ENCODE measurements at places on chromosomes 12 and 14. TPM values are rescaled to one million over a fixed set of nuclear protein-coding genes. Genes with fewer than 3 reads are reported as not detected.

The TAS2R13 gene
- 1.1 TPM for total RNA-seq

- no peak overlapping the region for H3K27ac ChIP-seq
- no peaks in the 10 kb centered on the region for H3K27me3 ChIP-seq
- no peaks in the 10 kb centered on the region for H3K4me1 ChIP-seq
- H3K36me3 ChIP-seq: peaks cover 47% of the 10 kb centered on the region
- no peak overlapping the region for H3K4me3 ChIP-seq
Measured at GRCh38 chr14:50452296-50452695, 55.6 kb upstream of the CDKL1 start.

GRCh38 chr12:32265951-32266350 lies 133.4 kb upstream of the FGD4 start:
- H3K36me3 ChIP-seq: no peaks in the 10 kb centered on the region
- peaks cover 8% of the 10 kb centered on the region for H3K4me1 ChIP-seq
- H3K27ac ChIP-seq: no peak overlapping the region

- no peaks in the 10 kb centered on the region for H3K36me3 ChIP-seq
- H3K4me3 ChIP-seq: no peak overlapping the region
- H3K27ac ChIP-seq: no peak overlapping the region
- peaks cover 9% of the 10 kb centered on the region for H3K27me3 ChIP-seq
- no peaks in the 10 kb centered on the region for H3K4me1 ChIP-seq
Measured at GRCh38 chr14:101620821-101621785, 59.8 kb downstream of the DIO3 start.

GRCh38 chr14:68305738-68306137 lies 486.2 kb downstream of the RAD51B start:
- peaks cover 3% of the 10 kb centered on the region for H3K36me3 ChIP-seq
- H3K27ac ChIP-seq: no peak overlapping the region
- H3K4me1 ChIP-seq: no peaks in the 10 kb centered on the region
- no peak for DNase-seq
- H3K27me3 ChIP-seq: no peaks in the 10 kb centered on the region

GRCh38 chr12:18824287-18824686 lies 86.4 kb downstream of the CAPZA3 start:
- H3K27ac ChIP-seq: no peak overlapping the region
- H3K4me1 ChIP-seq: no peaks in the 10 kb centered on the region
- H3K4me3 ChIP-seq: no peak overlapping the region
- no peaks in the 10 kb centered on the region for H3K36me3 ChIP-seq

The CLEC7A gene
- total RNA-seq: not detected

The ERP27 gene
- total RNA-seq: 11.3 TPM

DNA sequence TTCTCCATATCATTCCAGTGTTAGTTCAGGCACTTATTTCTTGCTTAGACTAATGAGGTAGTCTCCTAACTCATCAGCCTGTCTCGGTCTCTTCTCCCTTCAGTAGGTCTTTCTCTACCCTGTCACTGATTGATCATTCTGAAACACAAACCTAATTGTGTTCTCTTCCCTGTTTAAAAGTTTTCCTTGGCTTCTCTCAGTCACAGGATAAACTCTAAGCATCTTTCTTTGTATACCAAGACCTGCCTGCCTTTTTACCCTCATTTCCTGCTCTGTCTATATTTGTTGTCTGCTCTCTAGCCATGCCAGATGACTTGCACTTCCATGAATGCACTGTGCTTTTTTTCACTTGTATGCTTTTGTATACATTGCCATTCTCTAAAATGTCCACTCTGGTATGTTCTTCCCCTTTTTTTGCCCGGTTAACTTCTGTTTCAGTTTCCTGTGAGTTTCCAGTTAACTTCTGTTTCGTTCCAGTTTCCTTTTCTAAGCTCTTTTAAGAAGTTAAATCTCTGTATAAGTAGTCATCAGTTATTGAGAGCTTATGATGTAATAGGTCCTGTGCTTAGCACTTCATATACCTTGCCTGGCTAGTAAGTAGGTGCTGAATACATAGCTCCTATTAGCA lies 12.8 kb downstream of the DIP2B start:
- H3K27me3 ChIP-seq: no peaks in the 10 kb centered on the region
- no peak for DNase-seq
- H3K27ac ChIP-seq: no peak overlapping the region
- peaks cover 26% of the 10 kb centered on the region for H3K36me3 ChIP-seq

DNA sequence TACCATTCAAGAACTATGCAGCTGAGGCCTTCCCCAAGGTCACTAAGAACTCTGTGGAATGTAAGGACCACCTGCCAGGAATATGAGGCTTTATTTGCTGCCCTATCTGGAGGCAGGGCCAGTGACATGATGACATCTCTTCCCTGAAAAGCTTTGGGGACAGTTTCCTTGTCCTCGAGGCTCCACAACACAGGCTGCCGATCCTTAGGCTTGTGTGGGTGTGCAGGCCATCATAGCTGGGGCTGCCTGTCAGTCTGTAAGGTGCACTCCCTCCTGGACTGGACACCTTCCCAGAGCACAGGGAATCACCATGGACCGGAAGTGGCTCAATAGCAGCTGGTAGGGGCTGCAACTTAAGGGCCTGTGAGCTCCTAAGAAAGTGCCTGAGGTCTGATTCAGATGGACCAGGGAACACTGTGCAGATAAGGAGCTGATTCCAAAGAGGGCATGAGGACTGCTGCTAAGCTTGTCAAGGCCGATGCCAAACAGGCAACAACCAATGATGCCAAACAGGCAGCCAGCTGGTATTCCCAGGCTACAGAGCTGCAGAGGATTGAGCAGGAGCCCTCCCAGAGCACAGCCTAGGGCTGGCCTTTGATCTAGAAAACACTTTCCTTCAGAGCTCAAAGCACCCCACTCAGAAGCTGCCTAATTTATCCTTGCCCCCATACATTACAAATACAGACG lies 84.3 kb downstream of the CRACR2A start:
- H3K4me3 ChIP-seq: no peak overlapping the region
- H3K4me1 ChIP-seq: peaks cover 10% of the 10 kb centered on the region
- peak overlapping the region; percentile 15 for H3K27ac ChIP-seq
- peaks cover 39% of the 10 kb centered on the region for H3K36me3 ChIP-seq

GRCh38 chr14:61753631-61754030 lies 8.6 kb upstream of the SNAPC1 start:
- peaks cover 7% of the 10 kb centered on the region for H3K27me3 ChIP-seq
- DNase-seq: no peak
- no peak overlapping the region for H3K27ac ChIP-seq

- no peaks in the 10 kb centered on the region for H3K27me3 ChIP-seq
- peak; percentile 52 for DNase-seq
- no peak overlapping the region for H3K27ac ChIP-seq
Measured at GRCh38 chr14:36941783-36942521, 230.5 kb downstream of the SLC25A21 start.

DNA sequence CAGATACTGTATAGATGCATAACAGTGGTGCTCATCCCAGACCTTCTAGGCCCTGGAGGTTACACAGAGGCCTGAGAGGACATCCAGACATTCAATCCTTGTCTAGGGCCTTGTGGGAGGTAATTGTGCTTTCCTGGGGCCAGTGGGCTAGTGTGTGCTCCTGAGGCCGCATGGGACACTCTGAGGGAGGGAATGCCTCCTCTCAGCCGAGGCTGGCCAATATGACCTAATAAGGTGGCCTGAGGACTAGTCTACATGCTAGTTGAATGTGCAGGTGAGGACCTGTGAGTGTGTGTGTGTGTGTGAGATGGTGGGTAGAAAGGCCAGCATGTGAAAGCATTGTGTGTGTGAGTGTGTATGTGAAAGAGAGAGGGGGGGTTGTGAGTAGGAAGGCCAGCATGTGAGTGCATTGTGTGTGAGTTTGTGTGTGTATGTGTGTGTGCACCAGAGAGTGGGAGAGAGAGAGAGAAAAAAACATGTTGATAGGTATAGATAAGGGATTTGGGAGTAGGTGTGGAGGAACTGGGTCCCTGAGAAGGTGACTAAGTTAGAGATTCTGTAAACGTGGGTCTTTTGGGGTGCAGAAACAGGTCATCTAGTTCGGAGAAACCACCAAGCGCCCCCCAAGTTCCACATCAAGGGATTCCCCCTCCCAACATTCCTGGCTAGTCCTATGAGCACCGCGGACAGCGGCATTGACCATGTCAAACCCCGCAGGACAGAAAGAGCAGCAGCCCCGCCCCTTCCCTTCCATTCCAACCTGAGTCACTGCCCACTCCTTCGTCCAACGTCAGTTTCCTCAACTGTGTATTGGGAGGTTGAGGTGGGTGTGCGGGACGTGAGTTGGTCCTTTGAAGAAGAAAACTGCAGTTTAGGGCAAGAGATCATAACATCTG lies 9.7 kb upstream of the KRT81 start:
- peaks cover 13% of the 10 kb centered on the region for H3K4me1 ChIP-seq
- H3K27me3 ChIP-seq: peaks cover 30% of the 10 kb centered on the region
- no peak overlapping the region for H3K27ac ChIP-seq
- no peaks in the 10 kb centered on the region for H3K36me3 ChIP-seq
- DNase-seq: no peak

DNA sequence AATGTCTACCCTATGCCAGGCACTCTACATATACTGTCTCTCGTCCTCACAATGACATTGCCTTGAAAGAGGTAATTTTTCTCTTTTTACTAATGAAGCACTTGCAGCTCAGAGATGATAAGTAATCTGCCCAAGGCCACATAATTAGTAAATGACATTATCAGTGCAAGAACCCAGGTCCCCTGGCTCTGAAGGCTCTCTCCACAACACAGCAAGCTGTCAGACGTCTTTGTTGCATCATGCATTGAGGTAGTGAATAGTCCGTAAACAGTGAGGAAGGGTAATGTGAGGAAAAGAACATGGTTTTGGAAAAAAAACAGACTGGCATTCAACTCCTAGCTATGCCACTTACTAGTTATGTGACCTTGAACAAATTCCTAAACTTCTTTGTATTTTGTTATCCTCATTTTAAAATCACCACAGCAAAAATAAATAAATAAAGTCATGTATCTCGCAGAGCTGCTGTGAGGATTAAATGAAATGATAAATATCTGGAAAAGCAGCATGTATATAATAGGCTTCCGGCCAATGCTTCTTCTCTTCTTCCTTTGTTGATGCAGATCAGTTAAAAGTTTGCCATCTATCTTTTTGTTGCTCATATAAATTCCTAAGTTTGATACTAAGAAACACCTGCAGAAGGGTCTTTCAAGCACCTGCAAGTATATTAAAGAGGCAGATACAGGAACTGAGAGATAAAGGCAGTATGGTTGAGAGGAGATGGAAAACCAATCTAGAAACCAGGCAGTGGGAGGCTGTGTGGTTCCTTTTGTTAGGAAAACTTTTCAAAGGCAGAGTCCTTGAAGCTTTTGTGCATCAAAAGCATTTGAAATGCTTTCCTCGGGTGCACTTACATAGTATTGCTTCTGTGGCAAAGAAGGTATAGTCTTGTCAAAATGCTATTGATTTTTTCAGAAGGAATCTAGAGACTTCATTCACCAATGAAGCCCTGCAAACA lies 82.8 kb downstream of the BTG1 start:
- no peak overlapping the region for H3K4me3 ChIP-seq
- H3K27ac ChIP-seq: no peak overlapping the region
- H3K27me3 ChIP-seq: no peaks in the 10 kb centered on the region
- H3K36me3 ChIP-seq: peaks cover 15% of the 10 kb centered on the region
- DNase-seq: no peak

The DTX1 gene
- 0.25 TPM for total RNA-seq

The SLC5A8 gene
- total RNA-seq: not detected
